ENCODE measurements at places on chromosomes 13 and 19.

DNA sequence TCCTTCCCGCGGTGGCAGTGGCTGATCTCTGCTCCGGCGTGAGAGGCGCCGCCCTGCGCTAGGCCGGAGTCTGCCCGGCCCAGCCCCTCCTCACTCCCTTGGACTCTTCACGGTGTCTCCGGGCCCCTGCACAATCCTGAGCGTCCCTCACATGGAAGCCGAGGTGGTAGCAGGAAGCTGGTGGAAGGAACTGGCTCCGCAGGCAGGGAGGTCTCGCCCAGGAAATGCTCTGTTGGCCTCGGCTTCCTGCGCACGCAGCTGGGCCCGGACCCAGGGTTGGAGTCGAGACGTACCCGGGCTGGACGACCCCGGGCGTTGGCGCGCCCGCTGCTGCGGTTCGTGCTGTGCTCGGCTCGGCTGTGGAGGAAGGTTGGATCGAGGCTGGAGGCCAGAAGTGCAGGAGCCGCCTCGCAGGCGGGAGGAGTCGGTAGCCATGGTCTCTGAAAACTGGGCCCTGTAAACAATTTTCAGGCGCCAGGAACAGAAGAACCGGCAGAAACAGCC, 46.3 kb downstream of the ZNF724 start:
- DNase-seq = no peak

GRCh38 chr19:49297403-49297802, 27.6 kb downstream of the SLC6A16 start:
- DNase-seq = no peak

DNA sequence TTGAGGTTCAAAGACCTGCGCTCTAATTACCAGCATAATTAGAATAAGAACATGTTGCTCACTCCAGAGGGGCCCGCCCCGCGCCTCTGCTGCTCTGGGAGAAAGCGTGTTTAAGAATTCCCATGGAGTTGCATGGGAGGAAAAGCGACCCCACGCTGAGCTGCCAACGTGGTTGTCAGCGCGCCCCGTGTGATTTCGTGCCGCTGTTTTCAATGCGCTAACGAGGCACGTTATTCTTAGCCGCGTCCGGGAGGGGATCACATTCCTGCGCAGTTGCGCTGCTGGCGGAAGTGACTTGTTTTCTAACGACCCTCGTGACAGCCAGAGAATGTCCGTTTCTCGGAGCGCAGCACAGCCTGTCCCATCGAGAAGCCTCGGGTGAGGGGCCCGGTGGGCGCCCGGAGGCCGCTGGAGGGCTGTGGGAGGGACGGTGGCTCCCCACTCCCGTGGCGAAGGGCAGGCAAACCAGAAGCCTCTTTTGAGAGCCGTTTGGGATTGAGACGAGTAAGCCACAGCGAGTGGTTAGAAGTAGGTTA, 173.8 kb upstream of the SOX1 start:
- peak; percentile 5 for DNase-seq

DNA sequence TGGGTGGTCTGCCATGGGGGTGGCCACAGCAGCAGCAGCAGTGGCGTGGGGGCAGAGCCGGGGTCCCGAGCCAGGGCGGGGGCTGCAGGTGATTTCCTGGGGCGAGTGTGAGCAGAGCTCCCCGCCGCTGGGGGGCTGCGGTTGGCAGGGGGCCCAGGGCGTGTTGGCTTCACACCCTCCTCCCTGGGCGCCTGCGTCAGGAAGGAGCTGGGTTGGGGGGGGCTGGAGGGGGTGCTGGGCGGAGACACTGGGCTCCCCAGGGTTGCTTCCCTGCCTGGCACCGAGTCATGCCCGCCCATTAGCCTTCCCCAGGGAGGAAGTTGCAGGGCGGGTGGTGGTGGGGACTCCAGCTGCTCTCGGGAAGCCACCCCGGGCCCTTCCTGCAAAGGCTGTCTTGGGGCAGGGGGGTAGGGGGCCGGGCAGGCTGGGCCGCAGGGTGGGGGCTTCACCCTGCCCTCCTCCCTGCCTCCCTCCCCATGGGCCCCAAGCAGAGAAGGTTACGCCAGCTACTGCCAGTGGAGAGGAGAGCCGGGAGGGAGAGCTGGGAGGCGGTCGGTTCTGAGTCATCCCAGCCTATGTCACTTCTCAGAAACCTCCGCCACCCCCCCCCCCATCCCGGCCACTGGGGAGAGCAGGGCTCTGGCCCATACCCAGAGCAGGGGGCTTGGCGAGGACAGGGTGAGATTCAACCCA, 4.6 kb downstream of the MIDN start:
- DNase-seq = peak; percentile 91

DNA sequence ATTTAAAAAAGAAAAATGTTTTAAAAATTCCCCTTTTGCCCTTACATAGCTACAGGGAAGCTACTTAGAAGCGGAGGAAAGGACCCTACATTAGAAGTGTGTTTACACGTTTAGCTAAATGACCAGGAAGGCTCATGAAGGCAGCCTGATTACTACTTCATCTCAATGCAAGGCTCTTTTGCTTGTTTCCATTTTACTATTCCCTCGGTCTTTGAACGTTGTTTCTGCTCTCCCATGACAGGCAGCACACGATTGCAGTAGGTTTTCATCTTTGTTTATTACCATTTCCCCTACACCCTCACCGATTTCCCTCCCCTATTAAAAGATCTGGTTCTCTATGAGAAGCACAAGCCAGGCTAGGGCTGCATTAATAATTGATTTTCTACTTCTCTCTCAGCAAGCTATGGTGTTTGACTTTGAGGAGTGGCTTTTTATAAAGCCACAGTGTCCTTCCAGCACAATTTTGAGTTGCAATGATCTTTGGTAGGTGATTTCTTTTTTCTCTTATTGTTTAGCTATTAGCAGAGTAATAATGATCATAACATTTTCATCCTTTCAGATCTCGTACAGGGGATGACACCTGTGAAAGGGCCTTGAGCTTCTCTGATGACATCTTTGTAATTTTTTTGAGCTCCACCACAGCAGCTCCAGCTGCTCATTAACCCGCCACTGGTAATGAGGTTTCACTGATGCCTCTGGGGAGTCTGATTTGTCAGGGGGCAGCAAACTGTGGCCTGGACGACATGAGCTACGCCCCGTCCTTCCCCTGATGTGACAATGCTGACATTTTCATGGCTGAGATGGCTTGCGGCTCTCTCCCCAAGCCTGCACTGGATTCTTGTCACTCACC, 670.3 kb downstream of the UQCRFS1 start:
- DNase-seq = no peak

DNA sequence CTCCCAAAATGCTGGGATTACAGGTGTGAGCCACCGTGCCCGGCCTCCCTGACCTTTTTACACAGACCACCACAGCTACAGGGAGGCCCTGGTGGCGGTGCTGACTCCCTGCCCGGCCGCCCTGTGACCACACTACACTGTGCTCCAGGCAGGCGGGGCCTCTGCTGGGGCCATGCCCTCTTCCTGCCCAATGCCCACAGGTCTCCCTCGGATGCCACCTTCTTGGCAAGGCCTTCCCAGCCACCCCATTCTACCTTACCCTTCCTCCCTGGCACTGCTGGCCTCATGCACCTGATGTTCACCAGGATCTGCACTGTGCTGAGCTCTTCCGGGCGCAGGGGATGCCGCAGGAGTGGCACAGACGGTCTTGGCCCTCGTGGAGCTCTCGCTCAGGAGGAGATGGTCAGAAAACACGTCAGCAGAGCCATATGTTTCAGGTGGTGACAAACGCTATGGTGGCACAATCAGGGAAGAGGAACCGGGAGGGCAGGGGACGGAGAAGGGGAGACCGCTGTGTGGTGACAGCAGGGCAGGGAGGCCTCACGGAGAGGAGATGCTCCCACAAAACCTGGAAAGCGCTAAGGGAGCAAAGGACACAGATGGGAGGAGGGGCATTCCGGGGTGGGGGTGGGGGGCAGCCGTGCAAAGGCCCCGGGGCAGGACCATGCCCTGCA, 4.1 kb downstream of the PIP5K1C start:
- DNase-seq = no peak
